ENCODE measurements at places on chromosomes 1 and 21.

GRCh38 chr1:28296401-28297261 lies 32.2 kb upstream of the MED18 start:
- peak; percentile 19 for DNase-seq

GRCh38 chr1:81915937-81916336 lies 115.2 kb downstream of the ADGRL2 start:
- no peak for DNase-seq

DNA sequence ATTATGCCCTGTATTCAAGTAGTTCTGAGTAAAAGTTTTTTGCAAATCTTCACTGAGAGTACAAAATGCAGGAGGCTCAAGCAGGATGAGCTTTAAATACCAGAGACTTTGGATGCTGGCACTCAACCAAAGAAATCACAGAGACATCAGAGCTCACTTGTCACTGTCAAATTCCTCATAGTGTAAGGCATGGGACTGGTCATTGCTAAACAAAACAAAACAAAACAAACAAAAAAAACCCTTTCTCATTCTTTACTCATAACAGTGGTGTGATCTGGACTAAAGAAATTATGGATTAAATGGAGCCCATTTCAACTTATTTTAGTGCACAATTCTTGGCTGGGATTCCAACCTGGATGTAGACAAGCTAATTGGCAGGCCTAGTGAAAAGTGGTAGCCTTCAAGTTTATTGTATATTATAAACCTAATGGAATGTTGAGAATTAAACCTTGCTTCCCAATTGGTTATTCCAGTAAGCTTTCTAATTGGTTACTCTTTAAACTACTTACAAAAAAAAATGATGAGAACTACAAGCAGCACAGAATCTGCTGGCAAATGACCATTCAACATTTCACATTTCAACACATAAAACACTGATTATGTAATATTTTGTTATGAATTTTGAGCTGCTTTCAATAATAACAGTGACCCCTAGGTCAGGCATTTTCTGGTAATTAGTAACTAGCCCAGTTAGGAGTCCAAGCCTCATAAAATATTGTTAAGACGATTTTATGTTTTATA lies 30.6 kb upstream of the NEK7 start:
- no peak for DNase-seq

- DNase-seq: no peak
Measured at GRCh38 chr1:216046336-216046735, 376.9 kb downstream of the USH2A start.

DNA sequence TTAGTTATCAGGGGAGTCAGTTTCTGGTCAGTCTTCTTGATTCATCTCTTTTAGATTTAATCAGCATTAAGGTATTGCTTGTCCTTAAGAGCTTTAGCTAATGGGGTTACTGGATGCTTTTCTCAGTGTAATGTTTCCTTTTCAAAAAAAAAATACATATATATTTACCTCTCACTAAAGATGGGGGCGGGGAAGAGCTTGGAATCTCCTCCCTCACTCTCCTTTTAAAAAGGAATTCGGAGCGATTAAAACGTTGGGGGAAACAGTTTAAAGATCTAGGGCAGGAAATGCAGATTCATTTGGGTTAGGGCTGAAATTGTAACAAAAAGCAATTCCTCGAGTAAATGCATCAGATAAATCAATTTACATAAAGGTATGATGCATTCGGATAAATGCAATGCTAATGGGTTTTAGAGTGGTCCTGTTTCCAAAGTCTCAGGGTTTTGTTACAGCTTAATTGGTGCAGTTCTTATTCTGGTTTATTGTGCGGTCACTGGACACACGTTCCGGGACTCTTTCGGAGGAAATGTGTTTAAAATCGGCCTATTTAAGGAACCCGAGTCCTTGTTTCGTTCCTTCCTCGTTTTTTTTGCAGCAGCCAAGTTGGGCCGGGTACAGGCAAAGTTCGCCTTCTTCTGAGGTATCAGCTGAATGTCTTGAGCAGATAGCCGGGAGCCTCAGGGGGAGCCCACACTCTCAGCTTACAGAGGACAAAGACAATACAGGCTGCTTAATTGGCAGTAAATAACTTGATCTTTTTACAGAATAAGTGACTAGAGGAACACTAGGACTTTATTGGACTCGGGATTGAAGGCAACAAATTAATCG lies 1.6 kb downstream of the LMO4 start:
- no peak for DNase-seq

DNA sequence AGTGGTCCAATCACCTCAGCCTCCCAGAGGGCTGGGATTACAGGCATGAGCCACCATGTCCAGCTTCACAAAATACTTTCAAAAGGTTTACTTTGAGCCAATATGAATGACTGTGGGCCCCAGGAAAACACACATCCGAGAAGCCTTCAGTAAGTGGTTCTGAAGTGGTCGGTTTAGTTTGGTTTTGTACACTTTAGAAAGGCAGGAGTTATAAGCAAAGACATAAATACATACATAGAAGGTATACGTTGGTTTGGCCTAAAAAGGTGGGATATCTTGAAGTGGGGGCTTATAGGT lies 3.2 kb upstream of the MIB2 start:
- DNase-seq: no peak

- DNase-seq: no peak
Measured at GRCh38 chr1:81577004-81577697, 223.6 kb upstream of the ADGRL2 start.

DNA sequence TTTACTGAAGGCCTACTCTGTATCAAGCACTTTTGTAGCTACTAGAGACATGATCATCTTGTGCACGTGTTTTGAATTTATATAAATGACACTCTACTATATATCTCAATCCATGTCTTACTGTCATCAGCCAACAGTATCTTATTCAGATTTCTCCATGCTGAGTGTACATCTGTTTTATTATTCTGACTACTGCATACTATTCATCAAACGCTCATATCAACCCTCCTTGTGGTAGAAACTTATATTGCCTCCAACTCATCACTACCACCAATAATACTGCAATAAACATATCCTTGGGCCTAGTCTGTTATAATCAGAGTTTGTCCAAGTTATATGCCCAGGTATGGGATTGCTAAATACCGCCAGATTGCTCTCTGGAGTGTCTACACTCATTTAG lies 81.6 kb upstream of the IRF2BP2 start:
- DNase-seq: no peak

- DNase-seq: no peak
Measured at GRCh38 chr1:30790850-30791778, 33.5 kb upstream of the LAPTM5 start.

GRCh38 chr1:101511202-101511891 lies 274.5 kb downstream of the S1PR1 start:
- DNase-seq: no peak

GRCh38 chr1:229470406-229471043 lies 36.6 kb upstream of the ACTA1 start:
- no peak for DNase-seq

- no peak for DNase-seq
Measured at GRCh38 chr1:193031431-193031830, 27.7 kb downstream of the UCHL5 start.

DNA sequence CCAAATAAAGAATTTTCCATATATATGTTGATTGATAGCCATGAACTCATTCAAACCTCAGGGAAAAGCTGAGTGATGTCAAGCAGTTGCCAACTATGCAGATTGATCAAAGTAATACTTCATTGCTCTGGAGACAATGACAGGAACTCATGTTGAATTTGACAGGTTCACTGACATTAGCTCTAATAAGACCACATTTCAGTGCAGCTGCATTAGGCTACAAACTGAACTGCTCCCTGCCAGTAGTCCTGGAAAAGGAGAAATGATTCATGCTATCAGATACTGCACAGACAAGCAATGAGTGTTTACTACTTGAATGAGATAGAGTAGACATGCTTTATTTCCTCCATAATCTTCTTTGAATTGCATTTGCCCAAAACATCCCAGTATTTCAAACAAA lies 948.4 kb downstream of the MRPL39 start:
- no peak for DNase-seq

DNA sequence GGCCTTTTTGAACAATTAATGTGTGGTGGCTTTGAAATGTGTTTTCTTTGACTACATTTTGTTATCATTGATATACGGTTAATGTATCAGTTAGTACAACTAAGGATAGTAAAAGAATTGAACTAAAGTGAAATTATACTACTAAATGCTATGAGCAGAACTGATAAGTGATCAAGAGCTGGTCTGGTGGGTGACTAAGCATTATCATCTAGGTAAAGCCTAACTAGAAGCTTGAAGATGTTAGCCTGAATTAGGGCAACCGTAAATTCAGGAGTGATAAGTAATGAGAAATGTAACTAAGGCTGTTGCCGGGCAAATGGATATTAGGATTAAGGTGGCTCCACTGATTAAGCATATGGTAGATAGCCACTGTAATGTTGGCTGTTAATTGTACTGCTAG lies 16.0 kb upstream of the GCLM start:
- DNase-seq: no peak

GRCh38 chr1:99507906-99508732 lies 137.8 kb upstream of the PALMD start:
- DNase-seq: no peak

- no peak for DNase-seq
Measured at GRCh38 chr1:2317230-2318065, 73.9 kb downstream of the MORN1 start.

DNA sequence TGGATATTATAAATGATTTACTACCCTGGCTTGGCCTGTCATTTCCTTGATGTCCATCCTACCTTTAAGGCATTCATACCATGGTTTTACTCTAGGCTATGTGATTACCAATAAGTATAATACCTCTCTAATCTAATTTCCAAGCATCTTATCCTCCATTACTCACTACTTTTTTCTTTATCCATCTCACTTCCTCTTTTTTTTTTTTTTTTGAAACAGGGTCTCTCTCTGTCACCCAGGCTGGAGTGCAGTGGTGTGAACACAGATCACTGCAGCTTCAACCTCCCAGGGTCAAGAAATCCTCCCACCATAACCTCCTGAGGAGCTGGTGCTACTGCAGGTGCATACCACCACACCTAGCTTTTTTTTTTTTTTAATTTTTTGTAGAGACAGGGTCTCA lies 39.9 kb downstream of the INKA2 start:
- DNase-seq: no peak

- no peak for DNase-seq
Measured at GRCh38 chr1:18447509-18448220, 33.1 kb upstream of the KLHDC7A start.

- peak; percentile 58 for DNase-seq
Measured at GRCh38 chr1:3711780-3712451, 40.3 kb upstream of the CCDC27 start.

DNA sequence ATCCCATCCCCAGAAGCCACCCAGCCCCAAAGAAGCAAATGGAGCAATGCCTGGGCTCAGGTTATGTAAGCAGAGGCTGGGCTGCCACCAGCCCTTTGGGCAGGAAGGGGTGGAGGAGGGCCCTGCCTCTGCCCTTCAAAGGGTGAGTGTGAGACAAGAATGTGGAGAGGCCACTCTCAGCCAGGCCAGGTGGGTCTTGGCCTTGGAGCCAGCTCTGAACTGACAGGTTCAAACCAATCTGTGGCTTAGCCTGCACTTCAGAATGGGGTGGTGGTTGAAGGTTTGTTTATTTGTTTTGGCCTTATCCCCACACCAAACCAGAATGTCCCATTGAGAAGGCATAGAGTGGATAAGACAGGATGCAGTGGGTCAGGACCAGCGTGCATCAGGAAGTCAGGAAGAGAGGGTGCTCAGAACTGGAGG lies 29.8 kb downstream of the C1orf116 start:
- no peak for DNase-seq

DNA sequence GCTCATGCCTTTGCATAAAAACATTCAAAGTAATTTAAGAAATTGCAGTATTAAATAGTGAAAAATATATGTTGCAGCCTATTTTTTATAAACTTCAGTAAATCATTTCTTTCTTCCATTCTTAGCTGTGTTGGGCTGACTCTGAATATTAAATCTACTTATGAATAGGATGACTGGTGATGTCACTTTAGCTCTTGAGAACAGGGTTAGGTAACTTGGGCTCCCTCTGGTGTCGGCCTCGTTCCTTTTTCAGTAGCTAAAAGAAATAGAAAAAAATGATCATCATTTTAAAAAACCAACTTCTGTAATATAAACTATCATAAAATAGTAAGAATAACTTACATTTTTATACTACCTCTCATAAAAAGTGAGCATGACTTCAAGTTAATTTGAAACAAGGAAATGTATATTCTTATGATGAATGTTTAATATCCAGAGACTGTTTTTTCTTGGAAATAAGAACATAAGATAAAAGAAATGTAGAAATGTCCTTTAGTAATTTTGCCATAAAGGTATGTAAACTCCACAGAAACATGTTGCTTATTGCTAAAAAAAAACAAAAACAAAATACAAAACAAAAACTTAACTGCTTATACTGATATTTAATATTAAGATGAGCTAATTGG lies 26.8 kb upstream of the NCAM2 start:
- peak; percentile 74 for DNase-seq

GRCh38 chr1:40014812-40015594 lies 25.5 kb upstream of the CAP1 start:
- DNase-seq: no peak

GRCh38 chr1:106249810-106250209 lies 806.7 kb upstream of the PRMT6 start:
- DNase-seq: no peak

DNA sequence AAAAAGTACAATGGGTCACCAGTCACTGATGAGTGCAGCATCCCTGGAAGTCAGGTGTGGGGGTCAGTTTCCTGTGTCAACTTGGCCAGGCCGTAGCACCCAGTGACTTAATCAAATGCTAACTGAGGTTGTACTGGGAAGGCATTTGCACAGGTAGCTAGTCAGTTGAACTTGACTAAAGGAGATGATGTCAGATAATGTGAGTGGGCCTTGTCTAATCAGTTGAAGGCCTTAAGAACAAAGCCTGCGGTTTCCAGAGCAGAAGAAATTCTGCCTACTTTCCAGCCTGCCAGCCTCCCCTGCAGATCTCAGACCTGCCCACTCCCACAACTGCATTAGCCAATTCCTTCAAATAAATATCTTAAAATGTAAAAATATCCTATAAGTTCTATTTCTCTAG lies 57.1 kb downstream of the ERG start:
- no peak for DNase-seq

DNA sequence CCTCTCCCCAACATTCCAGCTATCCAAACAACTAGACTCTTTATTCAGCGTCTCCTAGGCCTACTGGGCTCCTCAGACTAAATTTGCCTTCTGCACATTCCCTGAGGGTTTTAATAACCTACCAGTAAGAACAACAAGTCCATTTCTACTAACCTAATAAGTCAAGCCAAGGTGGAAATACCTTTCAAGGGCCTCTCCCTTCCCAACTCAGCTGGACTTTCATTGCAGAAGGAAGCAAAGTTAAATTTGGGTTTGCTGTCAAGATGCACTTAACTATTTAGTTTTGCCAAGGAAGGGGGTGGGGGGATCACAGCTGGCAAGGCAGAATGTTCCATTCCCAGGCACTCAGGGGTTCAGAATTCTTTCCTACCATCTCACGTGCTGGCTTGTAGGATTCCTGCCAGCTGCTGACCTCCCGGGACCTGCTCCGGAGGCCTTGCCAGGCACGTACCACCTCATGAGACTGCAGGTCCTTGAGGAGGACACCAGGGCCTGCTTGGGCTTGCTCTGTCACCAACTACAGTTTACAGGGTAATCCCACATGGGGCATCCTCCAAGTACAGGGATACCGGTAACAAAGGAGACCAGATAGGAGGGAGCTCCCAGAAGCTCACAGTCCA lies 29.8 kb downstream of the SLC30A1 start:
- DNase-seq: no peak

GRCh38 chr1:70528590-70529333 lies 117.7 kb downstream of the CTH start:
- peak; percentile 12 for DNase-seq
